ENCODE measurements at places on chromosomes 5 and 9.

DNA sequence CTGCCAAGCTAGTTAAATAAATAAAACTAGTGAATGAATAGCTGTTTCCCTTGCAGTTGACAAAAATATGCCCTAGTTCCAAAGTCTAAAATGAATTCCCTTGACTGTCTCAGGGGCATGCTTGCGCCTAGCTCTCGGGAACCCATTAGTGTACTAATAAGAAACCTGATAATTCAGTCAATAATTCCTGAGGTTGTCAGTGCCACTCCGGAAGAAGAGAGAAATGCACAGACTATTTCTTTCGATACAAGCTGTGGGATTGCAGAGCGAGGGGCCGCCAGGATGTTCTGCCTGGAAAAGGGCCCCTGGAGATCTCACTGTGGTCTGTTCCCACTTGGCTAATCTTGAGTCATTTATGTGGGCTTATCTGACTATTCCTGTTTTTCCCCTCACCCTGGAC is 56.4 kb upstream of the LARP1 start:
- DNase-seq: no peak

DNA sequence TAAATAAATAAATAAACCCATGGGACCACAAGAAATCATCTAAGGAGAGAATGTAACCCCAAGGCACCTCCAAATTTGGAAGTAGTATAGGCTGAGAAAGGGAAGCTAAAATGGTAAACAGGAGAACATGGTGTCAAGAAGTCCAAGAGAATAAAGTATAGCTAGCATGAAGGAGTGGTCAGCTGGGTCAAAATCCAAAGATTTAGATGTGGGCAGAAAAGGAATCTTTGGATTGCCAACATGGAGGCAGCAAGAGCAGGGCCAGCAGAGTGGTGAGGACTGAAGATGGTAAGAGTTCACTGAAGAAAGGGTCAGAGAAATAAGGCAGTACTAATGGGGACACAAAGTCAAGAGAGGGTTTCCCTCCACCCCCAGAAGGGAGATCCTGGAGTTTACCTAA is 53.0 kb downstream of the TSSK1B start:
- no peak for DNase-seq

DNA sequence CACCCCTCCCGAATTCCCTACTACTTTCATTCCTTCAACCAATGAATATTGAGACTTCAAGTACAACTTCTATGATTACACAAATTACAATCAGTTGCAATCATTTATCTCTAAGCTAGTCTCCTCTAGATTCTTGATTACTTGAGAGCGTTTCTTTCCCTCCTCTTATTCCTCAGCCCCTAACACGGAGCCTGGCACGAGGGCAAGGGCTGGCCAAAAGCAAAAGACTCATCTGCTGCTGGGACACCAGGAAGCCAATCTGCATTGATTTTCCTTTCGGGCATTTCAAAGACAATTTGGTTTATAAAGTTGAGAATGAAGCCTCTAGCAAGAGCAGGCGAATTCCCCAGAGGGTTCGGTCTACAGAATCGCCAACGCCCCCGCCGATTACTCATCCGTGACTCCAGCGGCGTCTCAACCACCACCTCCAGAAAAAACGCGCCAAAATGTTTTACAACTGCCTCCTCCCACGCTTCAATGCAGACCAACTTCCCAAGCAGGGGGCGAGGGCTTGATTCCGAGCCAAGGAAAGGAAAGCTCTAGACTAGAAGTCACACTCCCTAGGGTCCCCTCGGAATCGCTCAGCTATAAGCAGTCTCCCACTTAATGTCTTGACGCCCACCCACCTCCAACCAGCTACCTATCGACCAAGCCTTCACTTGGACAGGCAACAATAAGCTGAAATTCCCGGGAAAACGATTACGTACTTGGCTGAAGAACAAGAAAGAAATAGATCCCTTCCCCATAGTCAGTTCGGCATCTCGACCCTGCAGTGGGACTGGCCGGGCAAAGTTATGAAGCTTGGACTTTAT is 1.5 kb downstream of the PCSK1 start:
- no peak for DNase-seq

DNA sequence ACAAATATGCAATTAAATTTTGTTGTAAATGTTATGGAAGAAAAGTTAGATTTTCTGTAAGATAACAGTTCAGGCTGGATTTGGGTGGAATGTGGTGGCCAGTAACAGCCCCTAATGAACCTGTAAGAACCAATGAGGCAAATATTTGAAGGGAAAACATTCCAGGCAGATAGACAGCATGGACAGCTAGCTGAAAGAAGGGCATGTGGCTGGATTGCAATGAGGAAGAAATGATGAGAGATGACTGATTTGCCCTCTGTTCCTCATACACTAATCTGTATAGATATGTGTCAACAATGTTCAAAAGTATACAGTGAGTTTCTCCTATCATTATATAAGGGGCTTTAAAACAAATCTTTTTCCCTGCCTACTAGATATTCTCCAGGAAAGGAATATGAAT is 58.8 kb downstream of the MAN2A1 start:
- no peak for DNase-seq

DNA sequence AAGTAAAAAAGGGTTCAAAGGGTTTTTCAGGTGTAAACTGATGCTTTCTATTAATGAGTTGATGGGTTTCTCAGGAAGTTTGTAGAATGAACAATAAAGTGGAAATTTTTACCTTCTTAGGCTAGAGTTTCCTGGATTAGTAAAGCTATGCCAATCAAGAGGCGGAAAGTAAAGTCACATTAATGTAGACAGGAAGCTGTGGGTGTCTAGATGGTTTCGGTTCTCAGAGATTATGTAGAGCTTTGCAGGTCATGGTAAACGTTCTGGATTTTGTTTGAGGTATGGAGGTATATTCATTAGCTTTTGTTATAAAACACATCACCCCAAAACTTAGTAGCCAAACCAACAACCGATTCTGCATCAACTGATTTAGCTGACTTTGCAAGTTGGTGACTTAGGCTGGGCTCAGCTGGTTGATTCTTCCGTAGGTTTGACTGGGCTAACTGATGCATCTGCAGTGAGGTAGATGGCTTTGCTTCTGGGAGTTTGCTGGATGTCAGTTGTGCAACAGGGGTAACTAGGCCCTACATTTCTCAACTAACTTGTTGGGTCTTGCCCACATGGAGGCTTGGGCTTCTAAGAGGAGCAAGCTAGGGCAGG is 273.8 kb downstream of the MSX2 start:
- no peak for DNase-seq

GRCh38 chr9:120326049-120326693 is 253.8 kb downstream of the CDK5RAP2 start:
- DNase-seq: no peak

DNA sequence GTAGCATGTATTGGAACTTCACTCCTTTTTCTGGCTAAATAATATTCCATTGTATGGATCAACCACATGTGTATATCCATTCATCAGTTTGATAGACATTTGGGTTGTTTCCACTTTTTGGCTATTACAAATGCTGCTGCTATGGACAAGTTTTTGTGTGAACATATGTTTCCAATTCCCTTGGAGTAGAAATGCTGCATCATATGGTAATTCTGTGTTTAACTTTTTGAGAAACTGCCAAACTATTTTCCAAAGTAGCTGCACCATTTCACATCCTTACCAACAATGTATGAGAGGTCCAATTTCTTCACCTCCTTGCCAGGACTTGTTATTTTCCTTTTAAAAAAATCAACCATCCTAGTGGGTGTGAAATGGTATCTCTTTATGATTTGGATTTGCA is 8.4 kb downstream of the FRRS1L start:
- DNase-seq: peak; percentile 78

DNA sequence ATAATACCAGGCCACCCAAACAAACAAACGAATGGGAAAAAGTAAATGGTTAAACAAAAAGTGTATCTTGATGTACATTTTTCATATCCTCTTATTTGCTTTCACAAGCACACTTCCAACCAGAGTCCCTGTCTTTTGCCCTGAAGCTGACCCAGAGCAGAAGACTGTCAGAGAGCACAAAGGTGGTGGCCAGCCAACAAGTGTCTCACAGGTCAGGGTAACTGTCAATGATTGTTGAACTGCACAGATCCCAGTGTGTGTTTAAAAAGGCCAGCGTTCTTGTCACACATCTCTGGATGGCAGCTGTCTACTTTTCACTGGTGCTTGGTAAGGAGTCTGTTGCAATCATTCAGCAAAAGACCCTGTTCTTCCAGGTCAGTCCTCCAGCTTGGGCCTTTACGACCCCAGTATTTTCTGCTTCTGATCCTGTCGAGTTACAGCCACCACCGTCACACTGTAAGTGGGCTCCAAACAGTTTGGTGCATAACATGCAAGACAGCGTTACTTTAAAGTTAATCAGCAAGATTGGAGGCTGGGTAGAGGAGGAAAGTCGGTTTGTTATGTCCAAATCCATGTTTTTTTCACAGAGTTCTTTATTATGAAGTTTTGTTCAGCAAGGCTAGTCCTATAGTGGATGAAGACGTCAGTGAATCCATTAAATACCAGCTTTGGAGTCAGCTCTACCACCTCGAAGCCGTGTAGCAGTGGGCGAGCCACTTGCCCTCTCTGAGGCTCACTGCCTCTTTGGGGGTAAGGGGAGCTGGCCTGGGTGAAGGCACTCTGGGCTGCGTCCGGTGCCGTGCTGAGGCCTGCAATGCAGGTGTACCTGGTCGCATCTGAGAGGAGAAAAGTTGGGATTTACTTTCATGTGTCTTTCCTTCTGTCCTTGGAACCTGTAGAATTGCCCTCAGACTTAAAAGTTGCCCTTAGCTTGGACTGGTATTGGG is 265.7 kb downstream of the AOPEP start:
- DNase-seq: no peak

DNA sequence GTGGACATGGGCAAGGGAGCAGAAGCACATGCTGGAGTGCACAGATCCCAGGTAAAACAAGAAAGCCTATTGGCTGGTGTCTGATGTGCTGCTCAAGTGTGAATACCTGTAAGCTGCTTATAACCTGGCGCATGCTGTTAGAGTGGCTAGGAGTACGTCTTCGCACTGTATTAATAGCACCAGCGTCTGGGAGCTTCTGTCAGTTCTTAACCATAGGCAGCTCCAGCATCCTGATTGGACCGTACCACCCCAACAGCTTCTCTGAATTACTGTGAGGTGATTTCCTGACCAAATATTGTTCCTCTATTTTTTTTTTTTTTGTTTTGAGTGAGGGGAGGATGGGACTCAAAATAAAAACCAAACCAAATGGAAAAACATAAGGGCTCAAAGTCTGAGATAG is 987.6 kb downstream of the PTPRD start:
- DNase-seq: no peak

DNA sequence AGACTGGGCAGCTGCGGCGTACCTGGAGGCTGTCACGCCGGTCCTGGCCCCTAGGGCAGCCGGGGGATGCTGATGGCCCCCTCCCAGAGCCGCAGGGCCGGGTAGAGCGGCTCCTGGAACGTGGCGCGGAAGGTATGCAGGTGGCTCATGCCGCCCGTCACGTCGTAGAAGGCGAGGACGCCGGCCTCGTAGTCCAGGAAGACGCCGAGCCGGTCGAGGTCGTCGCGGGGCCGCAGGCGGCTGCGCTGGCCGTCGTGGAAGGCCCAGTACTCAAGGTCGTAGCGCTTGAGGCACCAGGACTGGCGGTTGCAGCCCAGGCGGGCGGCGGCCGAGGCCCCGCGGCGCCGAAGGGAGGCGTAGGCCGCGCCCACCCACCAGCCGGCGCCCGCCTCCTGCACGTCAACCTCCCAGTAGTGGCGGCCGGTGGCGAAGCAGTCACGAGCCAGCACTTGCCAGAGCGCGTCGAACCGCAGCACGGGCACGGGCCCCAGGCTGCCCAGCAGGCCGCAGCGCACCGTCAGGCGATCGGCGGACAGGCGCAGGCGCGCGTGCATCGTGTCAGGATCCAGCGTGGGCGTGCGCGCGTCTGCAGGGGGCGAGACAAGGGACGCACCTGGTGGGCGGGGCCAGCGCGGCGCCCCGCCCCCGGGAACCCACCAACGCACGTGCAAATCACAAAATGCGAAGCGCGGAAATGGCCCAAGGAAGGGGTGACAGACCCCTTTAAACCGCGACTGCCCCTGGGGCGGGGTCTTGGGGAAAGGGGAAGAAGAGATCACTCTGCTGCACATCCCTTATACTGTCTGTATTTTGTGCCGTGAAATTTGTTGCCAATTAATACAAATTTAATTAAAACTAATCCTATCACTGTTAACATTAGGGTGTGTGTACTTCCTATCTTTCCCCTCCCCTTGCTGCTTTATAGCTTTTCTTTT is 31.2 kb downstream of the NANS start:
- peak; percentile 46 for DNase-seq

DNA sequence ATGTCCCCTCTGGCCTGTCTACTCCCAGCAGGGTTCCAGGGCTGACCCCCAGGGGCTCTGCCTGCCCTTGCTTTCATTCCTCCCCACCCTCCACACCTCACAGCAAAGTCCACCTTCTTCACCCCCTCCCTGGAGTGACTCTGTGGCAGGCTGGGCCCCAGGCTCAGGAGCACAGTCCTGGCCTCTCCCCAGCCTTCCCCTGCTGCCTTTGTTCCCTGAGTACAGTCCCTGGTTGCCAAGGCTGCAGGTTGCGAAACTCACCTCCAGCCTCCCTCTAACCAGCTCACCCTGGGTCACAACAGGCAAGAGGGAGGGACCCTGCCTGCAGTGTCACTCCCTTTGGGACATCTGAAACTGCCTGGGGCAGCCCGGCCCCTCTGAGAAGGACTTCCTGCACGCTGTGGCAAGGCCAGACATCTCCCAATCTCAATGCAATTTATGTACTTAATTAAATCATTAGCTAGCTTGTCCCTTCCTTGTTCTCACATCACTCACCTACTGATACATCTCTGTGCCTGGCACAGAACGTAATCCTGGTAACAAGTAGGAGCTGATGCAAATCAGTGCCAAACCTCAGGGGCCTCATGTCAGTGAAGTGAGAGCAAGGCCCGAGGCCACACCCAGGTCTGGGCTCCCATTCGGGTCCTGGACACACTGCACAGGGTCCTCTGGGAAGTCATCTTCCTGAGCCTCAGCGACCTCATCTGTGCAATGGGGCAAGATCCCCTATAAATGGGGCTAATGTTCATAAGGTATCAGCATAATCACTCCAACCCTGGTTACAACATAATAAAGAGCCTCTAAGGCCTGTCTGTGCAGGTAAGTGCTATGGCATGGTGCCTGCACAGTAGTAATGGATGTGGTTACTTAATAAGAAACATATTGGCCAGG is 27.3 kb upstream of the TRIM14 start:
- DNase-seq: peak; percentile 49

DNA sequence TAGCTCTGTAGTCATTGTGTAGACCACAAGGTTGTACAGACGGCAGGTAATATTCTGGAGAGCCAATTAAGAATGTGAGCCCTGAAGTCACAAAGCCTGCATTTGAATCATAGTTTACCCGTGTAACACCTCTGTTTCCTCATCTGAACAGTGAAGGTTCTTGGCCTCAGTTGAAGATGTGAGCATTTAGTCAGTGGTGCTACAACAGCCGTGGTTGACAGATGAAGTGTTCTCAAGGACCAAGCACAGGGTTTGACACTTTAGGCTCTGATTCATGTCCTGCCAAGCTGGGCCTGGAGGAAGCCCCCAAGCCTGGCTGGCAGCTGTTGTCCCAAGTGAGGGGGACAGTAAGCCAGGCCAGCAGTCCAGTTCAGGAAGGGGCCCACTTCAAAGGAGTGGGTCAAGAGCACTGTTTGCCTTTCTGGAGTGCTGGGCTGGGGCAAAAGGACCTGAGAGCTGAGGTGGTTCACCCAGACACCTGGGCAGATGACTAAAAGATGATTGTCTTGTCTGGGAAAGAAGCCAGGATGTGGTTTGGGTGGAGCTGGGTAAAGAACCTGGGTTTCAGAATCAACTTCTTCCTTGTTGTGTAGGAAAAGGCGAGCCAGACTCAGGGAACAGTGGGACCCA is 20.7 kb downstream of the FAXDC2 start:
- DNase-seq: no peak

All from fibroblast of gingiva (primary cell).